ENCODE measurements at places on chromosomes 12 and 14.

DNA sequence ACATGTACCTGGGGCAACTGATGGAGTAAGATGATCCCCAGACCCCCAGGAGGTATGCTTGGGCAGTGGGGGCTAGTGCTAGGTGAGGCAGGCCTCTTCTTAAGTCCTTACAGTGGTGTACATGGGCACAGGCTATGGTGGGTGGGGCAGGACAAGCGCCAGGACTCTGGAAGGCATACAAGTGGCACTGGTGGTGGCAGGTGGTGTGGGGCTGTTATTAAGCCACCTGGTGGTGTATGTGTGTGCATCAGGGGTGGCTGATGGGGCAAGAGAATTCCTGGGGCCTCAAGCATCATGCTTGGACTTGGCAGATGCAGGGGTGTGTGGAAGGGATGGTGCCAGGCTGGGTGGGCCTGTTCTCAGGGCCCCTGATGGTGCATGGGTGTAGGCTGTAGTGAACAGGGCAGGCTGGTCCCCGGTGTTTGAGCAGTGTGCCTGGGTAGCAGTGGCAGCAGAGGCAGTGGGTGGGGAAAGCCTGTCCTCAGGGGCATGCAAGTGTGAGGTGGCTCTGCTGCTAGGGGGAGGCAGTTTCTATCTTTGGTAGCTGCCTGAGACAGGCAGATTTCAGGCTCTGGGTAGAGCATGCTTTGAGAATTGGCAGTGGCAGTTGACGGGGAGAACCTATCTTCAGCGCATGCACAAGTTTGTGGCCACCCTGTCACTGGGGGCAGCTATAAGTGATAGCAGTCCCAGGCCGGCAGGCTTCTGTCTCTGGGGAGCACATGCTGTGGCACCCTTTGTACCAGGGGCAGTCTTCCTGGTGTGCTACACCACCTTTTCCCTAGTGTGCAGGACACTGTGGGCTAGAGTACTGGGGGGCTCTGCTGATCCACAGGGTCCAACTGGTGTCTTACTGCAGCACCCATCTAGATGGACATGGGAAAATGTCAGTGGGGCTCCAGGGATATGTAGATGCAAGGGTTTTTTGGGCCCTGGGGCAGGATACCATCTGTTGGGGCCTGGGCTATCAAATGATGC lies 52.6 kb upstream of the ABCD2 start:
- DNase-seq: no peak

GRCh38 chr12:25327321-25327720 lies 76.6 kb upstream of the KRAS start:
- DNase-seq: no peak

GRCh38 chr14:91778217-91778616 lies 46.3 kb upstream of the CATSPERB start:
- no peak for DNase-seq

- no peak for DNase-seq
Measured at GRCh38 chr14:77342726-77343397, 22.0 kb downstream of the GSTZ1 start.

DNA sequence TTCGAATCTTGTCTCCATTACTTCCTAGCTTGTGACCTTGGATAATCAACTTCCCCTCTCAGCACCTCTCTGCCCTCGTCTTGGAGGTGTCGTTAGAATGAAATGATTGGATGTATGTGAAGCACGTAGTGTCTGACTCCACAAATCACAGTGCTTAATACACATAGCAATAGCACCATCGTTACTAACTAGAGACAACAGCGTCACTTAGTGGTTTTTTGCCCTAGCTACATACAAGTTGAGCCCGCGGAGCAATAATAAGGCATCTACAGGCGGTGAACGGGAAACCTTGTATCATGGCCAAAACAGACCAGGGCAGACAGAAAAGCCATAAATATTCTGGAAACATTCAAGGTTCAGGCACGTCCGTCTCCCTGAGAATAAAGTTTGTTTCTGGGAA lies 154.9 kb downstream of the ASCL4 start:
- DNase-seq: no peak

DNA sequence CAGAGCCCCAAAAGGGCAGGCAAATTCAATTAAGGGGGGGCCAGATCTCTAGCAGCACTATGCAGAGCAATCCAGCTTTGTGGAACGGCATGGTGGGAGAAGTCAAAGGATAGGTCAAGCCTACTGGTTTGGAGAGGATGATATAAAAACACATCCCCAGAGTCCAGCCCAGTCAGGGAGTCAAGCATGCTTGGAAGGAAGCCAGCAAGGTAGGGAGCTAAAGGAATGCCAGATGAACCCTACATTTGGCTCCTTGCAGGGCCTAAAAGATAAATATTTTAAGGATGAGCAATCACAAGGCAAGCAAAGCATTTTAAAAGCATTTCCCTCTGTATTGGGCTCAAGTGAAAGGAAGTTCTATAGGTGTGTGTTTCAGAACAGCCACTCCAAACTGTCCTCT lies 21.4 kb downstream of the KCTD10 start:
- DNase-seq: no peak

GRCh38 chr12:6307529-6307928 lies 3.0 kb upstream of the PLEKHG6 start:
- DNase-seq: no peak

DNA sequence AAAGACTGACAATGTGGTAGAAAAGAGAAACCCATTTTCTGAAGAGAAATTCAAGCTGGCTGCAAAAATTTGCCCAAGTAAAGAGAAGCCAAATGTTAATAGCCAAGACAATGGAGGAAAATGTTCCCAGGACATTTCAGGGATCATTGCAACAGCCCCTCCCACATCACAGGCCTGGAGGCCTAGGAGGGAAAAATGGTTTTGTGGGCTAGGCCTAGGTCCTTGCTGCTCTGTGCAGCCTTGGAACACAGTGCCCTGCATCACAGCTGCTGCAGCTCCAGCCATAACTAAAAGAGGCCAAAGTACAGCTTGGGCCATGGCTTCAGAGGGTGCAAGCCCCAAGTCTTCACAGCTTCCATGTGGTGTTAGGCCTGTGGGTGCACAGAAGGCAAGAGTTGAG lies 332.4 kb upstream of the LRIG3 start:
- no peak for DNase-seq

DNA sequence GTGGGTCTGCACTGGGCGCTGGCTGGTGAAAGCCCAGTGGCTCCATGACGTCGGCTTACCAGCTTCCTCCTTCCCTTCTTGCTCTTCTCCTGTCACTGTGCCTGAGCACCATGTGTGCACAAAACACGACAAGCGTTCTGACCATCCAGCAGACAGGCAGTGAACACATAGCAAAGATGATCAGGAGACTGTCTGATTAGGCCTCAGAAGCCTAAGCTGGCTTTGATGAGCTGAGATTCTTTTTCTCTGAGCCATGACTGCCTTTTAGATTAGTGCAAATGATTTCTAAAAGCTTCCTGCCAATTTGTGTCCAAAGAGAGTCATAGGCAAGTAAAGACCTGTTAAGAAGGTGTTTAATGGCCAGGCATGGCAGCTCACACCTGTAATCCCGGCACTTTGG lies 83.1 kb downstream of the AACS start:
- DNase-seq: no peak

- no peak for DNase-seq
Measured at GRCh38 chr14:58899317-58899713, 261.6 kb downstream of the DACT1 start.

DNA sequence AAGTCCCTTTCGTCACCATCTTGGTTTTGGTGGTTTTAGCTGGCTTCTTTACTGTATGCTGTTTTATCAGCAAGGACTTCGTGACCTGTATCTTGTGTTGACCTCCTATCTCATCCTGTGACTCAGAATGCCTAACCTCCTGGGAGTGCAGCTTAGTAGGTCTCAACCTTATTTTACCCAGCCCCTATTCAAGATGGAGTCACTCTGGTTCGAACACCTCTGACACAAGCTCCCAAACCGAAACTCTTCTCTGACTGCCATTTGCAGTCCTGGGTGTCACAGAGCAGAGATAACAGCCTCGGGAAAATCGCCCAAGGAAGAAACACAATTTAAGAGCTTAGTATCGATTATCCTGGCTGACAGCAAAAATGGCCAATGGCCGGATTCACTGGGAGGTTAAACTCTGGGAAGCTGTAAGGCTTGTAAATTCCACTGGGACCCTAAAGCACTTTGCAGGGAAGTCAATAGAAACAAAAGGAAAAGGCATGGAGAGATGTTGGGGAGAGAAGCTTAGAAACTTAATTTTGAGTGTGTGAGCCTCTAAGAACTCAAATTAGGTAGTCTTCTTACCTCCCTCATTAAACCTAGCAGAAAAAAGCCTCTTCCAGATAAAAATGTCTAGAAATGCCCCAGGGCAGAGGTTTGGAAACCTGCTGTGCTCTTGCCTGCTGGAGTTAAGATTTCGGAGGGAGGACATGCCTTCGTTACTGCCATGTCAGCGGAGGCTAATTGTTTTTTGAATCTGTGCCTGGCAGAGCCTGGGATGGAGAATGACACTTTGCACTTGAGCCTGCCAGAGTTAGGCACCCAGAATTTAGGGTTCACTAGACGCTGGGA lies 56.5 kb upstream of the RPH3A start:
- no peak for DNase-seq

- DNase-seq: no peak
Measured at GRCh38 chr14:61561657-61562276, 133.5 kb upstream of the HIF1A start.

Data from CD4-positive, alpha-beta T cell treated with Interleukin-12 subunit alpha and Interleukin-12 subunit beta, for 1 hour (primary cell).